ENCODE measurements at places on chromosomes 6 and 20.
A peak's percentile ranks its signal among the peaks of the same experiment; 100 is the strongest.

GRCh38 chr6:147046141-147046877 lies 157.9 kb upstream of the STXBP5 start:
- no peak for DNase-seq

DNA sequence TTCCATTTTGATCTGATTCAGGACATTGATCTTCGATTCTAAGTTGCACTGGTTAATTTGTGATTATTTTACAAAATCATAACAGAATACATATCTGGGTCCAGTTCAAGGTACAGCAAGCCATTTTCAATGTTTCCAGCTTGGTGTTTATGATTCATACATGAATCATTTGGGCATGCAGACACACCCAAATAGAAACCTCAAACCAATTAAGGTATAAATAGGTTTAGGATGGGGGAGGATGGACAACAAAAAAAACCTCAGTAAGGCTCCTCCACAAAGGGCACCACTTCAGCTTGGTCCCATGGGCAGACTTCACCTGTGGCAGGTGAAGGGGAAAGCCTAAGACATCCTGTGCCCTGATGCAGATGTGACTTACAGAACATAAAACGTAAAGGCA lies 192.7 kb downstream of the KHDC1L start:
- DNase-seq, result no peak

DNA sequence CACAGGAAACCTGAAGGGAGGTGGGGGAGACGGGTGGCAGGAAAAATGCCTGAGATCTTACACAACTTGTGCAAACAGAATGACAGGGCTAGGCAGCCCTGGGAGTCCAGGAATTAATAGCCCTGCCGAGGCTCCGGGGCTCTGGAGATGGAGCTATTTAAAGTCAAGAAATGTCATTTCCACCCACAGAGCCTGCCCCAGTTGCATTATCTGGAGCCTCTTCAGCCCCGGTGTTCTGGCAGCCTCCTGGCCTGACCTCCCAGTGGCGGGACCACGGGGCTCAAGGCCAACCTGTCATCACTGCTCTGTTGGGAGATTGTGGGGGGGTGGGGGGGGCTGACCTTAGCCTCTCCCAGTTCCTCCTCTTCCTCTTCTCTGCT lies 28.5 kb upstream of the SCUBE3 start:
- DNase-seq, result no peak

- DNase-seq, result no peak
Observed at GRCh38 chr6:139917951-139918630, 543.6 kb upstream of the CITED2 start.

GRCh38 chr6:144013486-144013909 lies 5.4 kb upstream of the PLAGL1 start:
- no peak for DNase-seq

GRCh38 chr20:24236201-24236600 lies 233.2 kb upstream of the SYNDIG1 start:
- DNase-seq, result no peak

GRCh38 chr20:62621251-62622110 lies 20.8 kb upstream of the SLCO4A1 start:
- DNase-seq, result no peak

DNA sequence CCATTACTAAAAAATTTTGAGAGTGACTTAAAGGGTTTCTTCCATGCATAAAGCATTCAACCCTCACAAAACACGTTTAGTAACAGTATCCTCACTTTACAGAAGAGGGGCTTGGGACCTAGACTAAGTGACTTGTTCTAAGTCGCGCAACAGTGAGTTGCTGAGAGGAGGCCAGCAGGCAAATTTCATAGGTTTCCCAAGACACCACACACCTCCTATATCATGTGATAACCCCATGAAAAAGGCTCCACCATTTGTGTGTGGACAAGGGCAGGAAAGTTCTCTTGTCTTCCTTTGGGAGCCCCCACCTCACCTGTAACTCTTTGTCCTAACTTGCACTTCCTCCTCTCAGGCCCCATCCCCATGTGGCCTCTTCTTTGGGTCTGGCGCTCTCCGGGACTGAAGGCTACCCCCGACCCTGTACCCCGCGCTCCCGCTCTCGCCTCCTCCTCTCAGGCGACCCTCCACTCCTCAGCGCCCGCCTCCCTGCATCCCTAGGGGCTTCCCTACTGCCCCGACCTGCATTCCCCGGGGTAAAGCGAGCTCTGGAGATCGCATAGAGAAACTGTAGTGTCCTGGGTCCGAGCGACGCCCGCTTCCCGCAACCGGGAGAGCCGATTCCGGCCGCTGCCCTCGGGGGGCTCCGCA lies 392 bp downstream of the PSMB8 start:
- no peak for DNase-seq

- no peak for DNase-seq
Observed at GRCh38 chr6:5308066-5308465, 46.8 kb downstream of the FARS2 start.

GRCh38 chr6:122869437-122870024 lies 80.5 kb downstream of the SMPDL3A start:
- DNase-seq, result peak; percentile 2

GRCh38 chr6:136784910-136785746 lies 7.1 kb downstream of the MAP3K5 start:
- DNase-seq, result no peak

GRCh38 chr6:12371641-12372146 lies 81.5 kb downstream of the EDN1 start:
- no peak for DNase-seq

DNA sequence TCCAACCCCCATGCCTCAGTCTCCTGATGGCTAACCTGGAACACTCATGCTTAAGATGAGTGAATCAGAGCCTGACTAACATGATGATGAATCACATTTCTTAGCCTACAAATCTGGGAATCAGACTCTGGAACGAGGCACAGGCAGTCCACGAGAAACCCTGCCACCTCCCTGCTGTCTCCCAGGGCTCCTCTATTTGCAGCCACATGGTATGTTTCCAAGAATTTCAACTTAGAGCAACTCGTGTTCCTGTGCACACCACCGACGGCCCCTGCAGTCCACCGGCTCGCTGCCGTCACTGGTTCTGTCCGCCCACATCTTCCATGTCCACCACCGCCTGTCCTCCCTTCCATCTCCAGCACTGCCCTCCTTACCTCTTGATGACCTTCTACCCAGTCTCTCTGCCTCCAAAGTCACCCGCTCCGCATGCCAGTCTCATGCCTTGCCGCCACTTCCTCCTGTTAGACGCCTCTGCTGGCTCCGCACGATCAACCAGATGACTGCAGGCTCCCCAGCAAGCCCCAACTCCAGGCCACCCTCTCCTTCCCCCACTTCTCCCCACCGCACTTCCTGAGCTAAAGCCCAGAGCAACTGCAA lies 87.6 kb downstream of the AGPAT4 start:
- no peak for DNase-seq

DNA sequence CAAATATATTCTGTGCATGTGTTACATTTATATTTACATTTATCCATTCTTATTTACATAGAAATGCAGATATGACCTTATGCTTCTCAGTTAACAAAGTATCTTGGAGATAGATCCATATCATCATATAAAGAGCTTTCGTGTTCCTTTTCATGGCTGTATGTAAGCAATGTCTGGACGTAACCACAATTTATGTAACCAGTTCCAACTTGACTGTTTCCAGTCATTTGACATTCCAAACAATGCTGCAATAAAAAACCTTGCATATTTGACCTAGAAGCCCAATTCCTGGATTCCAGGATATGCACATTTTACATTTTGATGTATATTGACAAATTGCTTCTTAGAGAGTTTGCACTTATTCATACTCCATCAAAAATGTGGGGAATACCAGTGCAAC lies 113.7 kb upstream of the F13A1 start:
- DNase-seq, result no peak

DNA sequence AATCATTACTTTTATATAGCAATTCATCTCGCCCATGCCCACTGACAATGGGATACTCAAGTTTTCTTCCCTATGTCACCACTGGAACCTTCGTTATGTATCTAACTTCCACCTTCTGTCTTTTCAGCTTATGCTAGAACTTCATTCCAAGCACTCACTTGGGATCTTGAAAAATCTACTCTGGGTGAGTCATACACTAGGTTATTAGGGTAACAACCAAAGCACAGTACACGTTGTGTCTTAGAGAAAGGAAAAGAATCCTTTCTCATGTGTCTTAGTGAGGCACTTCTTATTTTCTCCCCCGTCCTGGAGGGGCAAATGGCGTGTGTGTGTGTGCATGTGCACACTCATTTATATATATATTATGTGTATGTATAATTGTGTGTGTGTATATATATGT lies 18.3 kb upstream of the FAM162B start:
- DNase-seq, result no peak

GRCh38 chr6:109170333-109170732 lies 75.0 kb downstream of the CEP57L1 start:
- no peak for DNase-seq

DNA sequence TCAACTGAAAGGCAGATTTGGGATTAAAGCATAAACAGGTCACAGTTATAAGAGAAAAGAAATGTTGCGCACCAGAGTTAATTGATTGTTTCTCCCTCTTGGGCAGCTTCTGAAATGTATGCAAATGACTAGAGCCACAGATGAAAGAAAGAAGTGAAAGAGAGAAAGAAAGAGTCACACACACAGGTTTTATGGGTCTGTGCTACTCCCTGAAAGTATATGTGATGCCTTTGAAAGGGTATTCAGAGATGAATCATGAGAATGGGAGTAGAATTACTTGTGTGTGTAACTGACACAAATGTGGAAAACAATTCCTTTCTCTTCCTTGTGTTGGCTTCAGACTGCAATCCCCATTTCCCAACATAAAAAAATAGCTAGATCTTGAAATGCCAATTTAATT lies 196.9 kb downstream of the FOXA2 start:
- no peak for DNase-seq

- DNase-seq, result no peak
Observed at GRCh38 chr6:138188278-138188941, 26.7 kb downstream of the ARFGEF3 start.

DNA sequence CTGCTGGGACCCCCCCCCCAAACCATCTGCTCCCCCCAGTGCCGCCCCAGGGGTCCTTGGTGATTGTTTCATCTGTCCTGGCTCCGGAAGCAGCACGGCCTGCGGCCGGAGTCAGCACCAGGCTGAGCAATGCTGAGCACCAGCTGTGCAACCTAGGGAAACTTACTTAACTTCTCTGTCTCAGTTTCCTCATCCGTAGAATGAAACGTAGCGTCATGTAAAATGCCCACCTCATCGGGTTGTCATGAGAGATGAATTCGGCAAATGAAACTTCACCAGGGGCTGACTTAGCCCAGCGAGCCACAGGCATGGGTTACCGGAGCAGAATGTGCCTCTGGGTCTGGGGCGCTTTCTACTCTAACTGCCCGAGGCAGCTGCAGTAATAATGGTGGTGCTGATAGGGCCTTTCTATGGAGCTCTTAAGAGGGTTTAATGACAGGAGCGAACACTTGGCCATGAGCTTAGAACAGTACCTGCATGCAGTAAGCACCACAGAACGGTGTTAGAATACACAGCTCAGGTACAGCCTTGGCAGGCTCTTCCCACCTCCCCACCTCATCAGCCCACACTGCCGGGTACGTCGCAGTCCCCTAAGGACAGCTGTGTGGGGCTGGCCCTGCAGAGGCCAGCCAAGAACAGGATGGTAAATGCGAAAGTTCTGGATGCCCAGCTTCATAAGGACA lies 1.7 kb downstream of the THBS2 start:
- no peak for DNase-seq

Measured in left renal pelvis (tissue), 4 donors.